ENCODE measurements at places on chromosomes 1 and 21.
A peak's percentile ranks its signal among the peaks of the same experiment; 100 is the strongest.

DNA sequence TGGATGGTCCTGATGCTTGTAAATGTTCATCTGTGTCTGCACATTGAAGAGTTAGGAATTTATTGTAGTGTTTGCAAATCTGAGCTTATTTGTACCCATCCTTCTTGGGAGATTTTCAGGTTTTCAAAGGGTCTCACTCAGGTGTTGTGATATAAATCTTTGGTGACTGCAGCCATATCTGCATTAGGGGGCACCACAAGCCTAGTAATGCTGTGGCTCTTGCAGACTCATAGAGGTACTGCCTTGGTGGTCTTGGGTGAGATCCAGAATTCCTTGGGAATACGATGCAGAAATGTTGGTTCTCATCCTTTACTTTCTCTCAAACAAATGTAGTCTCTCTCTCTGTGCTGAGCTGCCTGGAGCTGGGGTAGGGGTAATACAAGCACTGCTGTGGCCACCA is 405.9 kb downstream of the TTLL7 start:
- DNase-seq, result no peak

- no peak for DNase-seq
Observed at GRCh38 chr21:29320031-29320430, 21.3 kb downstream of the BACH1 start.

- no peak for DNase-seq
Observed at GRCh38 chr1:228156941-228157728, 7.4 kb downstream of the GJC2 start.

- no peak for DNase-seq
Observed at GRCh38 chr1:198462365-198463019, 78.0 kb downstream of the ATP6V1G3 start.

DNA sequence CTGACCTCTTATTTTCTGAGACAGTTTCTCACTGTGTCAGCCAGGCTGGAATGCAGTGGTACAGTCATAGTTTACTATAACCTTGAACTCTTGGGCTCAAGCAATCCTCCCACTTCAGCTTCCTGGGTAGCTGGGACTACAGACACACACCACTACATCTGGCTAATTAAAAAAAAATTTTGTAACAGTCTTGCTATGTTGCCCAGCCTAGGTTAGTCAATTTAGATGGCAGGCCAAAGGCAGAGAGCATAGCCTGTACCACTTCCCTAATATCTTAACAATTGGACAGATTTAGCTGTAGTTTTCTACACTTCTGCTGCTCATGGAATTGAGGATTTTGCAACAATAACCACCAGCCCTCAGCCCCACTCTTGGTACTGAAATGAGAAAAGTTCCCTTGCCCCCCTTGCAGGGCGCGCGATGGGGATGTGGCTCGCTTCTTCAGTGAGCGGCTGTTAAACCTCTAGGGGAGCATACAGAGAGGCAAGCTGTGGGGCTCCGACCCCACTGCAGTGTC is 34.9 kb upstream of the PTGFRN start:
- no peak for DNase-seq

- no peak for DNase-seq
Observed at GRCh38 chr1:14840374-14840773, 241.9 kb downstream of the KAZN start.

- no peak for DNase-seq
Observed at GRCh38 chr1:58358346-58358745, 188.2 kb downstream of the OMA1 start.

DNA sequence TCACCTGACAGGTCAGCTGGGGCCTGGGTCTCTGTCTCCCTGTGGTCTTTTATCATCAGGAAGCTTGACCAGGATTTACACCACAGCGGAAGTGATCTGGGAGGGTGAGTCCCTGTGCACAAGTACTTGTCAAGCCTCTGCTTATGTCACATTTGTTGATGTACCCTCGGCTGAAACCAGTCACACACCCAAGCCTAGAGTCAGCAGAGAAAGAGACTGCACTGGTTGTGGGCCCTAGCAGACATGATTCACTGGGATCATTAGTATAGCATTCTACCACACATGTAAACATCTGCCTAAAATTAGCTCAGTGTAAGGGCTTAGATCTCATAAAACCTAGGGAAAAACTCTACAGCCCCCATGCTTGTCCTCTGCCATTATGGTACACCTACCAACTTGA is 79.3 kb upstream of the LAMC2 start:
- no peak for DNase-seq

DNA sequence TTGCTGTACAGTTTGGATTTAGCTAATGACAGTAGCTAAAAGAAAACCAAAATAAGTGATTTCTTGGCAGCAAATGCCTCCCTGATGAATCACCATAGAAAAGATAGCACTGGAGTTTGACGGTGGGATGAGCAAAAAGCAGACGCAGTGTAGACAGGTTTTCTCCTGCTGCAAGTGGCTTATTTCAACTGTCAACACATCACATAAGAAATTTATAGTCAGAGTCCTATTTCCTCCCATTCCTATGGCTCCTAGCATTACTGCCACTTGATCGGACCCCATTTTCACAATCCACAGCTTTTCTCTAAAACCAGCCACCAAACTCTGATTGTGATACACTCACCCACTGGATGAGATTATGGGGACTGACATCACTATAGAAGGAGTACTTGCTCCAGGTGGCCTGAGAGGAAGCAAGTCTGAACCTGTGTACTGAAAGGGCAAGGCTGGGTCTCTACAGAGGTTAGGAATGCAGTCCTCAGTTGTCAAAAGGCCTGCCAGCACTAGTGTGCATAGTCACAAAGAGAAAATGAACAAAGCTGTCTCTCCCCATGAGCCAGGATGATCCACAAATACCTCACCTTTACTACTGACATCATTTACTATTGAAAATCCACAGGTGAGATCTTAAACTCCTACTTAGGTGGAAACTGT is 359.8 kb downstream of the LTN1 start:
- DNase-seq, result no peak

- no peak for DNase-seq
Observed at GRCh38 chr1:45629035-45629434, 5.2 kb upstream of the CCDC17 start.

DNA sequence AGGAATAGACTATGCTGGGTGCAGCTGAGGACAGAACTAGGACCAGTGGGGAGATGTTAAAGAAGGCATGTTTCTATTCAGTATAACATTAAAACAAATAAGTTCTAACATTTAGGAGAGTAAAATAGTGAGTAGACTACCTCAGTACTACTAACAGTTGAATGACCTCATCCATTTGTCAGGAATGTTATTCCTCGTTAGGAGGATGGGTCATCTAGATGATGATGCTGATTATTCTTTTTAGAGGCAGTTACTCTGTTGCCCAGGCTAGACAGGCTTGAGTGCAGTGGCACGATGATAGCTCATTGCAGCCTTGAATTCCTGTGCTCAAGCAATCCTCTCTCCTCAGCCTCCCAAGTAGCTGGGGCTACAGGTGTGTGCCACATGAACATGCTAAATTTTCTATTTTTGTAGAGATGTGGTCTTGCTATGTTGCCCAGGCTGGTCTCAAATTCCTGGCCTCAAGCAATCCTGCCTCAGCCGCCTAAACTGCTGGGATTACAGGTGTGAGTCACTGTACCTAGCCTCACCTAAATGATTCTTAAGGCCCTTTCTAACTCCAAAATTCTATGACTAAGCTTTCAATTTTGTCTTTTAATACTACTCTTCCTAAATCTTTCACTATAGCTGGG is 9.3 kb downstream of the EEIG2 start:
- DNase-seq, result no peak

GRCh38 chr1:147225193-147225730 is at the start of gene FMO5:
FMO5 (minus strand) TSS chr1:147225339; CDS start chr1:147225029, 310 bp downstream.
- DNase-seq, result no peak

GRCh38 chr1:116680752-116681151 is 13.2 kb upstream of the IGSF3 start:
- no peak for DNase-seq

DNA sequence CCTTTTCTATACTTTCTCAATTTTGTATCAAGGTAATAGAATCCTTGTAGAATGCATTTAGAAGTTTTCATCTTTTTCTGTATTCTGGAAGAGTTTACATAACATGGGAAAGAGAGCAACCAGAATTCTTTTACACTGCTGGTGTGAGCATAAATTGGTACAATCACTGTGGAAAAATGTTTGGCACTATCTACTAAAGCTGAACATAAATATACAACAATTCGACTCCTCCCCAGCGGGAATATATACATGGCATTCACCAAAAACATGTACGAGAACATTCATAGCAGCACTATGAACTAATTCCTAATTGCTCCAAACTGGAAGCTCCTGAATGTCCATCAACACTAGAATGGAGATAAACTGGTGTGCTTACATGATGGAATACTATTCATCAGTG is 1.8 kb upstream of the ACBD6 start:
- no peak for DNase-seq

GRCh38 chr1:46413596-46413985 is 19.5 kb downstream of the FAAH start:
- DNase-seq, result no peak

GRCh38 chr1:222924136-222924706 is 109.4 kb downstream of the DISP1 start:
- DNase-seq, result no peak

- no peak for DNase-seq
Observed at GRCh38 chr1:199696225-199696624, 331.3 kb upstream of the NR5A2 start.

DNA sequence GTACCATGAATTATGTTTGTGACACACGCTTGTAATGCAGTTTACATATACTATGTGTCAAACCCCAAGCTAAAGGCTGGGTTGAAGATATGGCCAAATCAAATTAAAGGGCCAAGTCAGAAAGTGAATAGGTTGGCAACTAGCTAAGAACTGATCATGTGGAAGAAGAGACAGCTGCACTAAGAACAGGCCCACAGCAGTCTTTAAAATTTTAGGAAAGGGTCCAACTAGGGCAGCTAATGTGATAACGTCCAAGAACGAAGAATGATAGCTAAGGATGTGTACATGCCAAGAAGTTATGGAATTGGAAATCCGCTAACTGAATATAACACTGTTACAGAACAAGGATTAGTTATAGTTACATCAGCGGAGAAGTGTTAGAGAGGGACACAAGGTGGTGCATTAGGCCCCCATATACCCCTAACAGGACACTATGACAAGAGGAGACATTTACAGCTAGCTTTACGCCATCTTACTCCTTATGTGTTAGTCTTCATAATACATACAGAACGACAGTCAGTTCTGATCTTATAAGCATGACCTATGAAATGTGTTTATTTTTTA is 6.5 kb upstream of the RNF2 start:
- no peak for DNase-seq

DNA sequence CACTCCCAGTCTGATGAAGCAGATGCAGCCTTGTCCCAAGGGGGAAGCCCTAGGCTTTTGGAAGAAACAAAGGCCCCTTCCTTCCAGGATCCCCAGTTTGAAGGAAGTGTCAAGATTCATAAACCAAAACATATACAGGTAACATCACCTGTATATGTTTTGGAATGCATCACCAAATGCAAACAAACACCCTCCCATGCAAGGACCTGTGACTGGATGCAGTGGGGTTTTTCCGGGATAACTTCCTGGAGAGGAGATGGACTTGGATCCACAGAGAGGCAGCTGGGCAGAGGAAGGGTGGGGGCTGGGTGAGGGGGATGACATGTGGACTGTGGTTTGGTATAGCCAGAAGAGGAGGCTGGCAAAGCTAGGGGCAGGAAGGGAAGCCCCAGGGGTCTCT is 1.5 kb upstream of the PLA2G2F start:
- DNase-seq, result no peak

DNA sequence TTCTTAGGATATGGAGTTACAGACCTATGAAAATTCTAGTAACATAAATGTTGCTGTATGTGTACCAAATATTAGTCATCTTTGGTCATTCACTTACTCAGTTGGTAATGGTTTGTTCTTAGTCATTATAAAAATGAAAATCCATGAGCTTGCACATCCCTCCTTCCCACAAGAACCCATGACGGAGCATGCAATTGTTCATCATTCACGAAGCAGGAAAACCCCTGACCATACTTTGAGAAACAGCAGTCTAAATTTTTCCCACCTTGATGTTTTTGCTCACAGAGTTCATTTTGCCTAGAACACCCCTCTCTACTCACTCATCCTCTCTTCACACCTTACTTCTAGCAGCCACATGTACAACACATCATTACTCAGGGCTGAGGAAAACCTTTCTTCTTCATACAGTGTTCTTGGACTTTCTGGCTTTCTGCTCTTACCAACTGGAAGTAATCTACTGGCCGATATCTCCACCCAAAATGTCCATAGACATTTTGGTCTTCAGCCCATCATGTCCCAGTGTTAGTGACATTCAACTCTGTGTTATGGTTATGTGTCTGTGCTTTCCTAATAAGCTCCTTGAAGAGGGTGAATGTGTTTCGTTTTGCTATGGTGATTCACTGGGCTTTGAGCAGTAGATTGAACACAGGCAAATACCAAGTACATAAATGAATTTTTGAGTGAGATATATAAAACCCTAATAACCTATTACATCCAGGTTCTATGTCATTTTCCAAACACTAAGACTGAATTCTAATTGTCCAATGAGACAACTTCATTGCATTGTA is 189.9 kb downstream of the ZC3H11B start:
- no peak for DNase-seq

- DNase-seq, result no peak
Observed at GRCh38 chr1:154661110-154661509, 53.1 kb upstream of the ADAR start.

- no peak for DNase-seq
Observed at GRCh38 chr1:109131059-109131458, 17.1 kb downstream of the ELAPOR1 start.

DNA sequence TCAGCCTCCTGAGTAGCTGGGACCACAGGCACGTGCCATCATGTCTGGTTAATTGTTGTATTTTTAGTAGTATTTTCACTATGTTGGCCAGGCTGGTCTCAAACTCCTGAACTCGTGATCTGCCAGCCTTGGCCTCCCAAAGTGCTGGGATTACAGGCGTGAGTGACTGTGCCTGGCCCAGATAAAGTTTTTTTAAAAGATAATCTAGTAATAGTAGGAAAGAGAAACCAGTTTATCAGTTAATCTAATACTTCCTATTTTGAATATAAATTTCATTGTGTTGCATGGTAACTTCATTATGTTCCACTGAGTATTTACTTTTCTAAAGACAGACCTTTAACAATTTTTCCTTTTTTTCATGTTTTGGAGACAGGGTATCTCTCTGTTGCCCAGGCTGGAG is 10.0 kb downstream of the RABGAP1L start:
- DNase-seq, result no peak

GRCh38 chr1:63674238-63674864 is 81.1 kb downstream of the PGM1 start:
- peak; percentile 90 for DNase-seq

- no peak for DNase-seq
Observed at GRCh38 chr1:183773482-183774274, 31.2 kb upstream of the RGL1 start.
